ENCODE measurements at places on chromosomes 12 and 14.
A peak's percentile ranks its signal among the peaks of the same experiment; 100 is the strongest.

- no peak for DNase-seq
Observed at GRCh38 chr14:61973981-61974380, 211.8 kb downstream of the SNAPC1 start.

GRCh38 chr14:37081218-37081617 is 91.2 kb downstream of the SLC25A21 start:
- DNase-seq: no peak

GRCh38 chr14:95431199-95432143 is 85.0 kb downstream of the SYNE3 start:
- DNase-seq: no peak

GRCh38 chr12:52552055-52552454 is 890 bp downstream of the KRT71 start:
- peak; percentile 35 for DNase-seq

GRCh38 chr14:33505266-33505962 is 445.5 kb downstream of the EGLN3 start:
- DNase-seq: no peak

DNA sequence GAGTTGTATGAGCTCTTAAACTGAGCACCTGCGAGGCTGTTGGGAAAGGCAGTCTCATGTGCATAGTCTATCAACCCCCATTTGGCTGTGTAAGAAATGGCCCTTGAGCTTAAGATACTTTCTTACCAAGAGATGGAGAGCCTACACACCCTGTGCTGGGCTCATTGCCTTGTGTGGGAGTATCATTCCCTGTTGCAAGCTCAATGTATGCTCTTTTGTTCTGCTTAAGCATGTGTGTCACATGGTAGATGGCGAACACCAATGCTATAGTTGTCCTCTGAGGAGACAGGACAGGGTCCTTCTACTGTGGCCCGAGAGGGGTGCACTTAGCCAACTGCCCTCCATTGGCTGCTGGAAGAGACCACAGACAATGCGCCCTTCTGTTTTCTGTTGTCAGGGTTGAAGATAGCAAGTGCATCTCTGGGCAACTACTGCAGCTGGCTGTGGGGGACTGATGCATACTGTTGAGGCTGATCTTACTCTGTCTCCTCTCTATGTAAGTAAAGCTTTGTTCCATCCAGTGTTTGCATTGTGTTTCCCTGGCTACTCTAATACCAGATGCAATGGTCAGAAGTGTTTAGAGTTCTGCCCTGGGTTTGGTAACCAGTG is 79.5 kb downstream of the PTPRB start:
- DNase-seq: peak; percentile 97

GRCh38 chr12:122980183-122981035 is at the start of gene ARL6IP4:
TSS of gene ARL6IP4 (plus strand) at chr12:122980681. CDS start at chr12:122981140, 459 bp downstream.
- peak; percentile 36 for DNase-seq

Data from dorsolateral prefrontal cortex (tissue), 122 donors.